Progenitor cell of endocrine pancreas (in vitro differentiated cells): ENCODE measurements at places on chromosomes 6 and 20.

DNA sequence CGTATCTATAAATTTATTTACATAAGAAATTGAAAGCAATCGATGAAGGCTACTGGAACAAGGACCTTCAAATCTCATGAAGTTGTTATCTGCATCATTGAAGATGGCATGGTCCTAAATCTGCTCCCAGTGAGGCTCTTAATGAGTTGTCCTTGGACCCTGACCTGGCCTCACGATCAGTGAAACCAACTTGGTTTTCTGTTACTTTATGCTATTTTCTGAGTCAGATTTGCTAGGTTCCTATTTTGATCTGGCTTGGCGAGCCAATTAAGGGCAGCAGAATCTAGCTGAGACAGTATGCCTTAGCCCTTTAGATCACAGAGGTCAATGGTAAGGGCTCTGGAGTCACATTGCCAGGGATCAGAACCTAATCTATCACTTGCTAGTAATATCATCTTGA, 30.1 kb upstream of the NOX3 start:
- DNase-seq: no peak

DNA sequence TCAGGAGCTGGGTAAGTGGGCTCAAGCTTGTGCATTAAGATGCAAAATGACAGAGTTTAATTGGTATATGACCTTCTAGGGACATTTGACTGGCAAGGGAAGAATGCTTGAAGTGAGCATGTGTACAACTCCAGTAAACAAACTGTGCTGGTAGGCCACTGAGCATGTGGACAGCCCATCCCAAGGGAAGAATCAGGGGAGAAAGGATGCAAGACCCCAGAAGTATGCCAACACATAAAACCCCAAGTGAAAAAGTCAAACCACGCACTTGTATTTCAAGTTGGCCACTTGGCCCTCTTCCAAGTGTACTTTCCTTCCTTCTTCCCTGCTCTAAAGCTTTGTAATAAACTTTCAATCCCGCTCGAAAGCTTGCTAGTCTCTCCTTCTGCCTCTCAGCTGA, 10.4 kb upstream of the THBD start:
- no peak for DNase-seq

- DNase-seq: no peak
Measured at GRCh38 chr6:119347466-119348095, 2.0 kb downstream of the MAN1A1 start.

- DNase-seq: no peak
Measured at GRCh38 chr6:39617026-39617425, 108.2 kb downstream of the KIF6 start.

DNA sequence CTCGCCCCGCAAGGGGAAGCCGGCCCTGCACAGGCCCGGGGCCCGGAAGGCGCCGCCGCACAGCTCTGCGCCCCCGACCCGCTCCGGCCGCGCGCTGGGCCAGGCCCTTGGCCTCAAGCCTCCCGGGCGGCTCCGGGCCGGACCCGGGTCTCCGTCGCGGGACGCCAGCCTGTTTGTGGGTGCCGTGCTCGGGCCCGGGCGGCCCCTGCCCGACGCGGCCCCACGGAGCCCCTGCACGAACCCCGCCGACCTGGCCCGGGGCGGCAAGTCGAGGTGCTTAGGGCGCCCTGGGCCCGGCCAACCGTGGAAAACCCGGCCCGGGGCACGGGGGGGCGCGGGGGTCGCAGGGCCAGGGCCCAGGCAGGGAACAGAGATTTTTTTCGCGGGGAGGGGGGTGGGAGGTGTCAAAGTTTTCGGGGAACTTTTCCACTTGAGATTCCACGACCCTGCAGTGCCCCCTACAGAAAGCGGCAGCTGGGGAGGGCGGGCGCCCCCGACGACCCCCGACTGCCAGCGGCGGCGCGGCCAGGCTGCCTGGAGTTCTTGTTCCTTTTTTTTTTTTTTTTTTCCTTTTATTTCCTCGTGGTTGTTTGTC, 805 bp upstream of the STX16 start:
- peak; percentile 25 for DNase-seq

DNA sequence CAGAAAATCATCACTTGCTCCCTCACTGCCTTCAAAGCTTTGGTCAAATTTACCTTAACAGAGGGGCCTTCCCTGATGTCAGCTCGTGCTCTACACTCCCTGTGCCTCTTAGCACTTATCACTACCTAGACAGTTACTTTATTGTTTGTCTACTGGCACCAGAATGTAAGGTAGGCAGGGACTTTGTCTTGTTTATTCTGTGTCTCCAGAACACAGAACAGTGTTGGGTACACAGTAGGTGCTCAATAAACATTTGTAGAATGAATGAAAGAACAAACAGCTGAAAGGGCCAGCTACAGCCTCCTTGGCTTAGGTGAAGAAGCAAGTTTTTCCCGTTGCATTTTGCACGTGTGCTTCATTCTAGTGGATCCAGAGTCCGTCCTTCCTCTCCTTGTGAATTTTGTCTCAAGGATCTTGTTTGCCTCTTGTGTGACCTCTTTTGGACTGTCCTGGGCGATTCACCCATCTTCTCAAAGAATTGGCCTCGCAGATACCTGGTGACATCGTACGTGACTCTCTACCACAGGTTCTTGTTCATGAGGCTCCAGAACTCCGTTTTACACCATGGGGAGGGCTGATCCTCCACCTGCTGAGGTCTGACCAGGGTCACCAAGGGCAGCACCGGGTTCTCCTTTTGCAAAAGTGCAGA, 84.2 kb upstream of the ARMC2 start:
- no peak for DNase-seq

GRCh38 chr6:130019326-130020072, 1.1 kb downstream of the L3MBTL3 start:
- peak; percentile 16 for DNase-seq

DNA sequence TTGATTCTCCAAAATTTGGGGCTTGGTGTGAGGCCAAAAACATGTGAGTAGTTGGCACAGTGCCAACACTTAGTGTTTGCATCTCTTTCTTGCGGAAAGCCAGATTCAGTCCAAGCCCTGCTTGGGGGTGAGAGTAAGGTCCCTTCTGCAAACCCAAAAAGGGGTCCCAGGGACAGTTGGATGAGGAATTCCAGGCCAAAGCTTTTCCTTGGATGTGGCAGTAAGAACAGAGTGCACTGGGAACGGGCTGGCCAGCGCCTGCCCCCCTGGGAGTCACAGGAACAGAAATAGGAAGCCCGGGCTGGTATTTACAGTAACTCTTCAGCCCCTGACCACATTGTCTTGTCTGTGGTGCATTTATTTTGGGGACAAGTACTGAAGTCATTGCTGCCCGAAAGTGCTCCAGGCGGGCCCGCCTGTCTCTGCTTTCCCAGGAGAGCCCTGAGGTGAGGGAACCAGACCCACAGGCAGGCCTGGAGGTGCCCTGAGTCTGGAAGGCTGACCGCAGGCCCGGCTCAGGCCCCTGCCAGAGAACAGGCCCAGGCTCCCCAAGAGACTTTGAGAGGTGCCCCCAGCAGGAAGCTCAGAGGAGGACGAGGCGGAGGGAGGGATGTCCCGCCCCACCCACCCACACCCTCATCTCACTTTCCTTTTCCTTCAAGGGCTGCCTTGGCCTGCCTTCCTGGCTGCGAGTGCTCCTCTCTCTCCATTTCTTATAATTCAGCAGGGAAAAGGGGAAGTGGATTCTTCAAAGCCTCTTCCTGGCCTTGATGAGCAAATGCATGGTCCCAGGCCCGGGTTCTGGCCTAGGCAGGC, 218.4 kb downstream of the MAFB start:
- no peak for DNase-seq

DNA sequence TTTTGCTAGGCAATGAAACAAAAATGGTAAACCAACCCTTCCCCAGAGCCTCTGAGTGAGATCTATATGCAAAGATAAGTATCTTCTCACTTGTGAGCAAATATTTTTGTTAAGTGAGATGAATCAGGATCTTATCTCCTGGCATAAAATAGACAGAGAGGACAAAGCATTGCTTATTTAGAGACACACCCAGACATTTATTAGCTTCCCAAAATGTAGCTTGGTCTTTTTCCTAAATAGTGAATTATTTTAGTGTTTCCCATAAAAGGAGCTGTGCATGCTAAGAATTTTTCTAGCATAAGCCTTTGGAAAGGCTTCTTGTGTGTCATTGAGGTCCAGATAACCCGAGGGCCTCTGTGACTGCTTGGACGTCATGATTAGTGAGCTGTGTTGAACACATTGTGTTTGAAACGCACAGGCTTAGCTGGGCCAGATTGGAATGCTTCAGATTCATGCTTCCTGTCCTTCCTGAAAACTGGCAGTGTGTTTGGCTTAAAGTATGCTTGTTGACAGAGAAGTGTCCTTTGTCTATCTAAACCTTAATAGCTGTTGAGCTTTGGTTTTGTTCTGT, 16.5 kb downstream of the MTHFD1L start:
- DNase-seq: no peak

- DNase-seq: no peak
Measured at GRCh38 chr6:17842014-17842776, 135.5 kb upstream of the NUP153 start.

- no peak for DNase-seq
Measured at GRCh38 chr6:151627689-151628444, 134.1 kb downstream of the CCDC170 start.

- DNase-seq: no peak
Measured at GRCh38 chr6:107805504-107805903, 18.6 kb downstream of the SCML4 start.
